ENCODE measurements at places on chromosomes 11 and 22. TPM values are rescaled to one million over a fixed set of nuclear protein-coding genes. Genes with fewer than 3 reads are reported as not detected.
A peak's percentile ranks its signal among the peaks of the same experiment; 100 is the strongest.

DNA sequence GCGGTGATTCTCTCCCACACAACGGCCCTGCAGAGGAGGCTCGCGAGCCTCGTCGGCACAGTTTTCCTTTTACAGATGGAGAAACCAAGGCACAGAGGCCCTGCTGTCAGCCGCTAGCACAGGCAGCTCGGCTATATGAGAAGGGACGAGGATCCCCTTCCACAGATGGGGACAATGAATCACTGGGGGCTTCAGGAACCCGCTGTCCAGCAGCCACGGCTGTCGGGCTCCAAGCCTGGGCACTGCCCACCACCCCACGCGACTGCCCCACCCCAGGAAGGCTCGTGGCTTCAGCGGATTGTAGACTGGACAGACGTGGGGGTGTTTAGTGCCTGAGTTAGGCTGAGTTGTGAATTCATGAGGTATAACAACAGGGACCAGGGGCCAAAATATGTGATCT, 17.2 kb upstream of the FGF3 start:
- DNase-seq, result no peak

DNA sequence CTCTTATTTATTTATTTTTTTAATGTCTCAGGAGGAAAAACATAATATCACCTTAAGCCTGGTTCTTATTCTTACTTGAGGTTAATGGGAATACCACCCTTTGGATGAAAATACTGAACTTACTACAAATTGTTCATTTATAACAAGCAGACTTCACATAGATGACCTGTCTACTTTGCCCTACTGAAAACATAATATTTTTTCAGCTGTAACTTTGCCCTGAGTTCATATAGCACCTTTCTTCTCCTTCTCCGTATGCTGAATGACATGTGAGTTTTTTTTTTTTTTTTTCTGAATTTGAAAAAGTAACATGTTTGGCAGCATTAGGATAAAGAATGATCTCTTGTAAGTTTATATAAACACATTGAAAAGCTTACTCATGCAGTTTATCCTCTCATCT, 186.8 kb downstream of the TMEM135 start:
- no peak for DNase-seq

- no peak for DNase-seq
Observed at GRCh38 chr11:64043545-64043944, 7.8 kb downstream of the FLRT1 start.

- DNase-seq, result no peak
Observed at GRCh38 chr11:101552888-101553287, 30.9 kb downstream of the TRPC6 start.

GRCh38 chr11:13091804-13092203, 82.7 kb downstream of the RASSF10 start:
- DNase-seq, result peak; percentile 16

- DNase-seq, result peak; percentile 63
Observed at GRCh38 chr11:117851852-117852251, 24.6 kb downstream of the FXYD6 start.

GRCh38 chr11:91585035-91585801, 639.4 kb upstream of the FAT3 start:
- no peak for DNase-seq

GRCh38 chr22:39428597-39429071, 28.2 kb upstream of the MGAT3 start:
- no peak for DNase-seq

GRCh38 chr22:47533961-47534803, 771.7 kb downstream of the TBC1D22A start:
- peak; percentile 97 for DNase-seq

DNA sequence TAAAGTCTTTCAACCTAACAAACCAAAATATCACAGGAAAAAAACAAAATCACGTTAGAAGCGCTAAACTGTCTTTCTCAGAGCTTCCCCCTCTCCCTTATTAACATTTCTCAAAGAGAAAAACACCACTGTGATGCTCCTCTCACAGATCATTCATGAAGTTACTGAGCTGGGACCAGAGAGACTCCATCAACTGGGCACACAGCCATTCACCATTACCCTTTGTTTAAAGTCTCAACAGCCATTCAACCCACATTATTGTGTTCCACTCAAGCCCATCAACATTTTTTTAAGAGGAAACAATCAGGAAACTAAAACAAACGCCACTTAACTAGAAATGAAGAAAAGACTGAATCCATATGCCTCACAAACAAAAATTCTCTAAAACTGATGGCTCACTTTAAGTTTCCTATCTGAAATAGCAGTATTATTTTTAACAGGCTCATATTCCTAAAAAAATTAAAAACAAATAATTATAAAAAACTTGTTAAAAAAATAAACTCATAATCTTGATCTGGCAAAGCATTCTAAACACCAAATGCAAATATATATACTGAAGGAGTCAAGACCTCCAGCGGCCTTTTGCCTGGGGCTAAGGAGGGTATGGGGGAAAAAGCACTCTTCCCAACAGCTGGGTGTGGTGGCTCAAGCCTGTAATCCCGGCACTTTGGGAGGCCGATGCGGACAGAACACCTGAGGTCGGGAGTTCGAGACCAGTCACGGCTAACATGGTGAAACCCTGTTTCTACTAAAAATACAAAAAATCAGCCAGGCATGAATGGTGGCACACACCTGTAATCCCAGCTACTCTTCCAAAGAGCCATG, 14.0 kb downstream of the CELF1 start:
- peak; percentile 20 for DNase-seq

DNA sequence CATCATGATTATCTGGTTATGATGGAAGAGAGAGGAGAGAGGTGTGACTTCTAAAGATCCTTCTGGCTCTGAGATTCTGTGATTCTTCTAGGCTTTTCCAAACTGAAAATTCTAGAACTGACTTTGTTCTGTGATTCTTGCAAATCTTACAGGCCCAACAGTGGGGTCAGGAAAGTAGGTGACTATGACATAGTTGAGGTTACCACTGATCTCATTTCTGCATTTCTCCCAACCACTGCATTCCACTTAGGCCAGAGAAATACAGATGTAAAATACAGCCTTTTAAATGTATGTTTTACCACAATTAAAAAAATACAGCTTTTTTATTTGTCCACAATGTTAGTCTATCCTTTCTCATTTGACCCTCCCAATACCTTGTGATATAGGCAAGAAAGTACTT, 83.7 kb downstream of the STIM1 start:
- DNase-seq, result no peak

DNA sequence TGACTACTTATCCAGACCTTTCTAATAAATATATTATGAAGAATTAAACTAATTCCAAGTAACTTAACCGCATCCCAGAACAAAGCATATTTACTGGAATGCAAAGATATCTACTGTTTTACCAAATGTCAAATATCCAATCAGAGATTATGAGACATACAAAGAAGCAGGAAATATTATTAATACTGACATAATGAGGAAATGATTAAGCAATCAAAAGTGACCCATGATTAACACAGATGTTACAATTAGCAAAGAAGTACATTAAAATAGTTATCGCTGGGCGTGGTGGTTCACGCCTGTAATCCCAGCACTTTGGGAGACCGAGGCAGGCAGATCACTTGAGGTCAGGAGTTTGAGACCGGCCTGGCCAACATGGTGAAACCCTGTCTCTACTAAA, 105.2 kb downstream of the WNT7B start:
- no peak for DNase-seq

RIC3 gene
- 5.7 TPM for total RNA-seq

ASPHD2 gene
- 0.41 TPM for total RNA-seq

JHY gene
- 1.1 TPM for total RNA-seq

RAD9A gene
- total RNA-seq, result 13.3 TPM

TSKU gene
- 14.6 TPM for total RNA-seq

ARL14EP gene
- 36.4 TPM for total RNA-seq

RNF215 gene
- total RNA-seq, result 11.3 TPM

Data from tongue (tissue), 3 donors.